Upper lobe of left lung (tissue), 6 donors: ENCODE measurements at places on chromosomes 2 and 18. TPM values are rescaled to one million over a fixed set of nuclear protein-coding genes. Genes with fewer than 3 reads are reported as not detected.

DNA sequence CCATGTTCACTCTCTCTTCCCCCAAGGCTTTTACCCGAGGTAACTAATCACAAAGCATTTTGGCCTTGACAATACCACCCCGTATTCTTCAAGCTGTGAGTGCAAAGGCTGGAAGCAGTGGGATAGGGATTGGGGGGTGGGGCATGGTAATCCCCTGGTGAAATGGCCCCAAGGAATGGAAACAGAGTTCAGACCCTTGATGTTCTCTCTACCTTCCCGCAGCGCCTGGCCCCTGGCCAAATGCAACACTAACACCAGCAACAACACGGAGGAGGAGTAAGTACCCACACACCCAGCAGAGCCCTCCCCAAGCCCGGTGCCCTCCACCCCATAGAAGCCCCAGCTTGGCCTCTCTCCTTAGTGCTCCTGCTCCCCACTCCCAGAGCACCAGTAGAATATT is 36.9 kb downstream of the CNGA3 start:
- no peak for DNase-seq

DNA sequence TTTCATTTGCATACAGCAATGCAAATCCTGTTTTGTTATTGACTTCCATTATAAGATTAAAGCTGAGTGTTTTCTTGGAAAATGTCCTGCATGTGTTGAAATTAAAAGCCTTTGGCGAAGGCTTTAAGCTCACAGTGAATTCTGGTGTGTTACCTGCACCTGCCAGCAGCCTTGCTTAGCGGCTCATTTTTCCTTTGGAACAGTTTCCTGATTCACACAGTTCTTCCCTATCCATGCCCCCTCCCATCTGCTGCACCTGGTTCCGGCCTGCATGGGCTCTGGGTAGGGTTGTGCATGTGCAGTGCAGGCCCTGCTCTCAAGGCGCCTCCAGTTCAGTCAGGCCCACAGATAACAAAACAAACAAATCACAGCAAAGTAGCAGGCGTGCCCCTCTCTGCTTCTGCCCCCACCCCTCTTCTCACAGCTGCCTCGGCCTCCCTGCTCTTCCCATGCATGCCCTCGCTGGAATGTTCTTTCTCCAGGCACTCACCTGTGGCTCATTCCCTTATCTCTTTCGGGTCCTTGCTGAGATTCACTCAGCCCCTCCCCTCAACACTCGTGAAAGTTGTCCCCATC is 15.8 kb downstream of the MTCL1 start:
- DNase-seq = no peak

DNA sequence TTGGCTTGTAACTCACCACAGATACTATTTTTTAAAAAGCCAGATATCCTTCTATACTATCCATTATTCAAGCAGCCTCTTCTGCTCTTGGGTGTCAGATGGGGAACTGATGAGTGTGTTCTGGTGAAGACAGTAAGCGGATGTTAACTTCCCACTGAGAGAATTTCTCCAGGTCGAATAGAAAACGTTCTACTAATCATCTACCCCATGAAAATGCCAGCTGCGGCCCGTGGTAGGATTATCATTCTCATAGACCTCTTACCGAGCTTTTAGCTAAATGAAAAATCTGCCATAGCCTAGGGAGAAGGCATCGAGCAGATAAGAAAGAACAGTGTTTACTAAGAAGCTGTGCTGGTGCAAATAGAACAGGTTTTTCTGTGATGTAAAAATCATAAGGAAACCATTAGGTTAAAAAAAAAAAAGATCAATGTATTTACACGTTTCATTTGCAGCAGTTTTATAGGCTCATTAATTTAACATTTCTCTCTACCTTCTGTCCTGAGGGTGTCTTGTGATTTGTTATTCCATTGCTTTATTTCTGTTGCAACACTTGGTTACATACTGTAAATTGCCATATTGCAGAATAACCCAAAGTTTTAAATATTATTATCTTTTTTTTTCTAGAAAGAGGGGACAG is 1521.5 kb upstream of the ZEB2 start:
- no peak for DNase-seq

DNA sequence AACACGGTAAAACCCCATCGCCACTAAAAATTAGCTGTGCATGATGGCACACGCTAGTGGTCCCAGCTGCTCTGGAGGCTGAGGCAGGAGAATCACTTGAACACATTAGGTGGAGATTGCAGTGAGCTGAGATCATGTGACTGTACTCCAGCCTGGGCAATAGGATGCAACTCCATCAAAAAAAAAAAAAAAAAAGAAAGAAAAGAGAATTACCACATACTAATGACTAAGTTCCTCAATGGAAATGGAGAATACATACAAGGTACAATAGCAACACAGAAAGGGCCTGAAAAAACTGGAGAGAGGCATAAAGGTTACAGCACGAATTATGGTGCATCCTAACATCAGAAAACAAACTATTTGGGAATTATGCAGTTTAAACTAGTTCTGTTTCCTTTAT is 81.3 kb downstream of the CDH2 start:
- DNase-seq = no peak

Gene ELAC1
- 9.0 TPM for total RNA-seq
